ENCODE measurements at places on chromosomes 11 and 22.

DNA sequence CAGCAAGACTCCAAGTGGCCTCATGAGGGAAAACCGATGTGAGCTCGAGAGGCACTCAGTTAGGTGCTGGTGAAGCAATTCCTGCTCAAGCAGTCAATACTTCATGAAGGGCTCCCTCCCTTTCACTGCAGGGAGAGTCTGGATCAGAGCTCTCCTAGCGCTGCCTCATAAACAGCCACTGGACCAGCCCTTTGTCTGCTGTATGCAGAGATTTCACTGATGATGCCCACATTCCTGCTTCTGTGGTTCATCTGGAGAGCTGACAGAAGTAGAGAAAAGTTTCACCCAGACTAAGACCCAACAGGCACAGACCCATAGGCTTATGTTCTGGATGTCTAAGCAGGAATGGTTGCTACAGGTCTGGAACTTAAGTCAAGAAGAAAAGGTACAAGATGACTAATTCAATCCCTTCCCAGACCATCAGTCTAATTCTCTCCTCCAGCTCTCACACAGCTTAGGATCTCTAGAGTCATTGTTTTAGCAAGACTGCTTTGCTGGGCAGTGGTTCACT, 4.0 kb downstream of the UCP2 start:
- no peak for DNase-seq

DNA sequence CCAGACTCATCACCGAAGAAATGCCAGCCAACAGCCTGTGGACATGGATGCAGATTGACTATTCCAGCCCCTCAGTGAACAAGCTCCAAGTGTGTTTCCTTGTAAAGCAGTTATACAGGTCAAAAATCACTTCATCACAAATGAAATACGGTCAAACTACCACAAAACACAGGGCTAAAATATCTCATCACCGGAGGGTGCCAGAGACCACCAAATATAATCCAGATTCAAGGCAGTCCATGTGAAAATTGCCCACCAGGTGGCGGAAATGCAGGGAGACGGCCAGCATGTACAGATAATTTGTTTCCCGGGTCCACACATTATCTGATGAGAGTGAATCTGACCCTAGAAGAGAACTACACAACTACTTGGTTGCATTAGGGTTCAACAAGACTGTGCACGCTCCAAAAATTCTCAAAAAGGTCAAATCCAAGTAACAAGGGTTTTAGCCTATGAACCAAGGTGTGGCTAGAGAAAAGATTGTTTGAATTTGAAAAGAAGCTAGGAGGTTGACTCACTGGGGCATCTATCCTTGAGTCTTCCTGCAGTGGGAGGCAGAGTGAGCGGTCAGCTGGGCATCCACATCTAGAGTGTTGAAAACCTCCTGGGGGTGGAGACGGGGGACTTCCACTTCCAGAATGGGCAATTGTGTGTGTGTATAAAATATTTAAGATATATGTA, 71.7 kb downstream of the IGLL5 start:
- DNase-seq, result peak; percentile 31

DNA sequence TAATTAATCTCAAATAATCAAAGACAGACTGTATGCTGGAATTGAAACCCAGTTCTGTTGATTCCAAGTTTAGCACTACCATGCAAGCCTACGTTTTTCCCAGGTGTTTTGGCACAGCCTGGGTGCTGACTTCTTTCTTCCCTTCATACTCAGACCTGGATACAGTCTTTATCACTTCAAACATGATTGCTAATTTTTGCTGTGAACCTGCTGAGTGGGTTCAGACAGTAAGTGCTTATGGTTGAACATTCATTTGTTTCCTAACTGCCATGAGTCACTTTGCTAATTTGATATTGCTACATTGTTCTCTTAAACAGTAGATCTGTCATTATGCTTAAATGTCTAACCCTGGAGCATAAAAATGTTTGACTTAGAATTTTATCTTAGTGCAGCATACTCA, 12.2 kb downstream of the PAAF1 start:
- no peak for DNase-seq

DNA sequence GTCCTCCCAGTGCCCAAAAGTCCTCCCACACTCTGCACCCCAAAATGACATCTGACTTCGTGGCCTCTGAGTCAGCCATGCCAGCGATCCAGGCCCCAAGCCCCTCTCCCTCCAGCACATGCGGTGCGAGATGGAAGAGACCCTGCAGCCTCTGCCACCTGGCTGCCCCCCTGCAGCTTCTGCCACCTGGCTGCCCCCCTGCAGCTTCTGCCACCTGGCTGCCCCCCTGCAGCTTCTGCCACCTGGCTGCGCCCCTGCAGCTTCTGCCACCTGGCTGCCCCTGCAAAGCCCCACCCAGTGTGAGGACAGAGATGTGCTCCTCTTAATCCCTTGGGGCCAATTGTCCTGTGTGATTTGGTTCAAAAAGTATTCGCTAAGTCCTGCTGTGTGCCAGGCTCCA, 68.0 kb downstream of the WNT7B start:
- no peak for DNase-seq

- DNase-seq, result no peak
Measured at GRCh38 chr11:117950301-117950700, 21.1 kb upstream of the TMPRSS13 start.

- no peak for DNase-seq
Measured at GRCh38 chr11:12686246-12687060, 12.2 kb downstream of the TEAD1 start.

GRCh38 chr11:117657794-117658193, 139.2 kb downstream of the DSCAML1 start:
- no peak for DNase-seq

DNA sequence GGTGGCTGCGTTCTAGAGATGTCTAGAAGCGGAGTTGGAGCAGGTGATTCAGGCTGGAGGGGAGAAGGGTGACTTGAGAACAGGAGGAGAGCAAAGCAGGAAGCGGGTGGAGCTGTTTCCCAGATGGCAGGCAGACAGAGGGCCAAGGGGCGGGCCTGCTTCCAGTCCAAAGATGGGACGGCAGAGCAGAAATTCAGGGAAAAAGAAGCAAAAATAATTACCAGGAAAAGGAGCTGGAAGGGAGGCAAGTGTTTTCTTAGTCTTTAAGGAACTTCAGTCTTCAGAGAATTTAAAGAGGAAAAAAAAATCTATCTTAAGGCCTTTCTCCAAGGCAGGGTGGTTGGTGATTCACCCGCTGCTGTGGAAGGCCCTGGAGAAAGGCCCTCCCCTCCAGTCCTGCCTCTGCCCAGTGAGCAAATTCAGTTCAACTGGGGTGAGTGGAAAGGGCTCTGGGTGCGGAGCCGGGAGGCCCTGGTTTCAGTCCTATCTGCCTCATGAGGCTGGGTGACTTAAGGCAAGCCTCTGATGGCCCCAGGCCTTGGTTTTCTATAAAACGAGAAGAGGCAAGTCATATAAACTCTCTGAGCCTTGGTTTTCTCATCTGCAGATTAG, 4.5 kb upstream of the CREB3L1 start:
- DNase-seq, result no peak

- DNase-seq, result no peak
Measured at GRCh38 chr11:131668500-131669400, 298.3 kb downstream of the NTM start.

DNA sequence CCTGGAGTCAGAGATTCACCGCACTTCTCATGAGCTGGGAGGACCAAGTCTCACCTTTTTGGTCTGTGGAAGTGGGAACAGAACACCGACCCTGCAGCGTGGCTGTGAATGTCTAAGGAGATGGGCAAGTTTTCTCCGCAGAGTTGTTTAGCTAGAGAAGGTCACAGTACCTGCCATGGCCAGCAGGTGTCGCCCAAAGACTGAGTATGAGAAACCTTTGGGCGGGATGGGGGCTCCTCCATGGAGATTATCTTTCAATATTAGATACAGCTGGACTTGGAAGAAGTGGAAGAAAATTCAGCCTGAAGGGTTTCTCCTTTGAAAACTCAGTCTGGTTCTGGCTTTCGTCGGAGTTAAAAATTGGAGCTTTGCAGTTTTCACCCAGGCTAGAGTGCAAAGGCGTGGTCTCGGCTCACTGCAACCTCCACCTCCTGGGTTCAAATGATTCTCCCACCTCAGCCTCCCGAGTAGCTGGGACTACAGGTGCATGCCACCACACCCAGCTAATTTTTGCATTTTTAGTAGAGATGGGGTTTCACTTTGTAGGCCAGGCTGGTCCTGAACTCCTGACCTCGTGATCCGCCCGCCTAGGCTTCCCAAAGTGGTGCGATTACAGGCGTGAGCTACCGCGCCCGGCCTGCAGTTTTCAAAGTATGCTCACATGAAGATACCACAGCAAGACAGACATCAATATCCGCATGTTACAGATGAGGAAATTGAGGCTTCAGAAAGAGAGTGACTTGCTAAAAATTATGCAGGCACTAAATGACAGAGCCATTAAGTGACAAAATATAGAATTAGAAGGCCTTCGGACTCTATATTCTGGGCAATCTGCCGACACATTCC, 10.7 kb upstream of the DSCAML1 start:
- no peak for DNase-seq

- DNase-seq, result no peak
Measured at GRCh38 chr11:81004576-81004975, 1563.7 kb upstream of the TENM4 start.

DNA sequence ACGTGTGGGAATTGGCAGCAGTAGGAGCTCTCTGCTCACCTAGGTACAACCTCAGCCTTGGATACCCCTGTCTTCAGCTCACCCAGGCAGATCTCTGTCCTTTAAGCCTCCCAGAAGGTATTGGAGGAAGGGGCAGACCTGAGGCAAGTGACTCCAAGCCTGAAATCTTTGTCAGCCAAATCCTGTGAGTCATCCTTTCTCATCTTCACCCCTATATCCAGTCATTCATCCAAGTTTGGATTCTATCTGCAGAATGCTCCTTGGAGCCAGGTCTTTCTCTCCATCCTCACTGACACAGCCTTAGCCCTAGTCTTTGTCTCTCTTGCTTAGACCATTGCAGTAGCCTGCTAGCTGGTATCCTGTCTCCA, 10.4 kb upstream of the THY1 start:
- DNase-seq, result no peak

DNA sequence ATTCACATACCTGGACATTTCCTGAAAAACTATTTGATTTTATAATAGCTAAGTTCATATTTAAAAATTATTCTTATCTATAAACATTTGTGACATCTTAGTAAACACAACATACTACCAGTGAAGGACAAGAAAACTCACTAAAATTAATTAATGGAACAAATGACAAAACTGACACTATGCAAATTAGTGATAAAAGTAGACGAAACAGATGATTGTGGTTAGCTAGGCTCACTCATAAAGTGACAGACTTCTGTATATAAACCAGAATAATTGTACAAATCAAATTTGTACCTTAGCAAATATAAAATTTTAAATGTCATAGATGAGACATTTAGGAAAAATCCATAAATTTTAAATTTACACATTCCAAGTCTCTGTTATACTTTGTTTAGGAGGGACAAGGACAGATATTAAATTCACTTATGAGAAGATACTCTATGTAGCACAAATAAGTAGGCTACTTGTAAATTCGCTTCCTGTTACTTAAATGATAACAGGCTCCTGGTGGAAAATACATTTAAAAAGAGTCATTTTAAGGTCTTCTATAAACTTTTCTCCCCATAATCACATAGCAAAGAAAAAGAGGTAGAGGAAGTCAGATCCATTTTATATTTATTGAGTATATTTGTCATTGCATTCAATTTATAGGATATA, 81.2 kb downstream of the KIF18A start:
- DNase-seq, result no peak

DNA sequence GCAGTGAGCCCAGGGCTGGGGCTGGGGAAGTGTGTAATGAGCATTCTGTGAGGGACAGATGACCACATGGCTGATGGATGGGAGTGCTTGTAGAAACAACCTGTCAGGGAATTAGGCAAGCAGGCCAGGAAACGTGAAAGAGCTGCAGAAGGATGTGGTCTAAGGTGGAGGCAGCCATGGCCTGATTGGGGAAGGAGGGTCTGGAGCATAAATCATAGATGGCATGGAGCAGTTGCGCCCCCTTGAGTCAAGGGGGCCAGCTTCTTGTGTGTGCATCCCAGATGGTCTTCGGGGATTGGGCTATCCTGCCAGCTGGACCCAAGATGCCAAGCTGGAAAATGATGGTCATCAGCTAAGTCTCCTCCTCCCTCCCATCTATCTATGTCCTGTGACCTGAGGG, 119.4 kb upstream of the CLPB start:
- DNase-seq, result no peak

DNA sequence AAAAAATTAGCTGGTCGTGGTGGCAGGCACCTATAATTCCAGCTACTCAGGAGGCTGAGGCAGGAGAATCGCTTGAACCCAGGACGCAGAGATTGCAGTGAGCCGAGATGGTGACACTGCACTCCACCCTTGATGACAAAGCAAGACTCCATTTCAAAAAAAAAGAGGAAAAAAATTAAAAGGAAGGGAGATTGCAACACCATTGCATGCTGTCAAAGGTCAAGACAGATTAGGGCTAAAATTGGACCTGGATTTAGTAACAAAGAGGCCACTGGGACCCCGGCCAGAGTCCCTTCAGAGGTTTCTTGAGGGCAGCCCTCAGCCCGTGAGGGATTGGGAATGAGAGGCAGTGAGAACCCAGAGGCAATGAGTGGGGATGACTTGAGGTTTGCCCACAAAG, 8.2 kb upstream of the MAFF start:
- DNase-seq, result no peak

GRCh38 chr11:71191201-71191600, 61.2 kb downstream of the SHANK2 start:
- no peak for DNase-seq

GRCh38 chr11:34052608-34053160, 1.2 kb downstream of the CAPRIN1 start:
- DNase-seq, result no peak

DNA sequence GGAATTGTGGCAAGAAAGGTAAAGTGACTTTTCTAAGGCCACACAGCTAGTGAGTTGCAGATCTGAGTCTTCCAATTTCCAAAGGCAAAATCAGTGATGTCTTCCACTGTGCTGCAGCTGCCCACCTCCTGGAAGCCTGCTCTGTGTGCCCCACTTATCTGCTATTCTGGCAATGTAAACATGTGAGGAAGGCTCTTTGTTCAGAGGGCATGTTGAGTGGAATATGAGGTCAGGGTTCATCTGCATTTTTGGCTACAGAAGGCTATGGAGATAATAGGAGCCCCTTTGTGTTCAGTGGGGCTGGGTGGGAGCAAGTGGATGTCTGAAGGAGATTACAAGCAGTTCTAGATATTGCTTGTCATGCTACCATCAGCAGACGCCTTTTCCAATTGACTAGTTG, 396.2 kb downstream of the BUD13 start:
- no peak for DNase-seq

DNA sequence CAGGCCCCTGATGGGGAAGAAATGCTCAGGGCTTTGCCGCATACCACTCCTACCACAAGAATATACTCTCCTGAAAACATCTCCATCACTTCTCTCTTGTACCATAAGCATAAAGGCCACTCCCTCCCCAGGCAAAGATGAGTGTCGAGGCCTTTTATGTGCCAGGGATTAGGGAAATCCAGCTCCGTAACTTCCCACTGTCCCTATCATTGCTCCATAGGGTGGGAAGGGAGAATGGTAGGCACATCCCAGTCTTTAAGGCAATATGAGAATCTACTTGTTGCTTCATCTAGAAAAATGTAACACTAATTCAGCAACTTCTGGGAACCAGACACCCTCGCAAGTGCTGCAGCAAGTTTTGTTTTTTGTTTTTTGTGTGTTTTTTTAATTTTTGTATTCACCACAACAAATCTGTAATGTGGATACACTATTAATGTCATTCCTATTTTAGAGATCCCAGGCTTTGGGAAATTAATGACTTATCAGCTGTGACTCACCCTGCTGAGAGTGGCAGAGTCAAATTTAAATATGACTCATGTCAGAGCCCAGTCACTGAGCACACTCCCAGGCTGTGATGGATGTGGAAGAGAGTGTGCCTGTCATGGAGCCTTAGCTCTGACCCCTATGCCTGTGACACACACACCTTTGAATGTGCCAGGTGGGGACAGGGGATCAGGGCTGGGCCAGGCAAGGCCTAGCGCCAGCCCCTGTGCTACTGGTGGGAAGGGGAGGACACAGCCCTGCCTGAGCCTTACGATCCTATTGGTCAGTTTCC, 23.4 kb downstream of the PANX1 start:
- DNase-seq, result no peak

Measured in AG04449 (cell line).